ENCODE measurements at places on chromosomes 11 and 22.

GRCh38 chr11:112294688-112295340, 34.2 kb upstream of the PLET1 start:
- no peak for DNase-seq

DNA sequence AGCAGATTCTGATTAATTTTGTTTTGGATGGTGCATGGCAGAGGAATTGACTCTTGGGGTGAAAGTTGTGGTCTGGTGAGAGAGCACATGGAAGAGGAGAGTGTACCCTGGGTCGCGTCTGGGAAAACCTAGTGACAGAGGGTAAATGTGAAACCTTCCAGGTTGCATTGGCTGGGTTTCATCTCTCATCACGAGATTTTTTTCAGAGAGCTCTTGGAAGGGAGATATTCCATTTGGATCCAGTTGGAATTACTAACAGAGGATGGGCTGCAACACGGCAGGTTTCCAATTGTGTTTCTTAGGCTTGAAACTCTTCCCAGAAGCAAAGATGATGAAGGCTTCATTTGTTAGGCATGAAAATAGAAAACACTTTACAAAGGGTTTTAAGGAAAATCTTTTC, 109.7 kb upstream of the MTMR2 start:
- no peak for DNase-seq

DNA sequence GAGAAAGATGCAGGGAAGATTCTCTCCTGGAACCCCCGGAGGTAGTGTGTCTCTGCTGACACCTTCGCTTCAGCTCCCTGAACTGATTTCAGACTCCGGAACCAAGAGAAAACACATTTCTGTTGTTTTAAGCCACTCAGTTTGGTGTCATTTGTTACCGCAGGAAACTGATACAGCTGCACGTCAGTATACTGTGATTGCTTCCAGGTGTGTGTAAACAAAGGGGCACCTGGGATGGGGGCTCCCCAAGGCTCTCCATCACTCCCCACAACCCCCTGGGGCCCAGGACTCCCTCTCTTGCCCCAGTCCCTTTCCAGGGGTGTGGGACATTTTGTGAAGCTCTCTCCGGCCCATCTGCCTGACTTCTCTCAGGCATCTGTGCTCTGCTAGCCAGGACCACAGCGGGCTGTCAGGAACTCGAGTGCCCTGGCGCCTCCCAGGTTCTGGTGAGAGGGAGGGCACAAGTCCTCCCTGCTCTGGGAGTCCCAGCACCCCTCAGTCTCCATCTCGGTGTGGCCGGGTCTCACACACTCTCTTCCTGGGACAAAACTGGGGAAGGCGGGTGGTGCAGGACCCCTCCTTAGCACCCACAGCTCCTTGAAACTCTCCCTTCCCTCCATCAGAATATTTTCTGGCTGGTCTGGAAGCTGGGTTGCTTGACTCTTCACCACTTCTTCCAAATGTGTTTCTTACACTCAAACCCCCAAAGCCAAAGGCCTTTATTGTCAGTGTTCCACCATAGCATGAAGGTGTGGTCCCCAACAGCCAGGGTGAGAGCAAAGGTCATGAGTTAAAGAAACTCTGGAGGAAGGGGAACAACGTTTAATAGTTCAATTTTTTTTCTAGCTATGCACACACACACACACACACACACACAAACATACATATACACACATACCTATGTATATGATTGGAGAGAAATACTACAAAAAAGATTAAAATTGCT, 35.0 kb upstream of the TSKU start:
- DNase-seq = no peak

- DNase-seq = no peak
These were observed 65.8 kb upstream of the MS4A8 start for GRCh38 chr11:60633645-60634044.

DNA sequence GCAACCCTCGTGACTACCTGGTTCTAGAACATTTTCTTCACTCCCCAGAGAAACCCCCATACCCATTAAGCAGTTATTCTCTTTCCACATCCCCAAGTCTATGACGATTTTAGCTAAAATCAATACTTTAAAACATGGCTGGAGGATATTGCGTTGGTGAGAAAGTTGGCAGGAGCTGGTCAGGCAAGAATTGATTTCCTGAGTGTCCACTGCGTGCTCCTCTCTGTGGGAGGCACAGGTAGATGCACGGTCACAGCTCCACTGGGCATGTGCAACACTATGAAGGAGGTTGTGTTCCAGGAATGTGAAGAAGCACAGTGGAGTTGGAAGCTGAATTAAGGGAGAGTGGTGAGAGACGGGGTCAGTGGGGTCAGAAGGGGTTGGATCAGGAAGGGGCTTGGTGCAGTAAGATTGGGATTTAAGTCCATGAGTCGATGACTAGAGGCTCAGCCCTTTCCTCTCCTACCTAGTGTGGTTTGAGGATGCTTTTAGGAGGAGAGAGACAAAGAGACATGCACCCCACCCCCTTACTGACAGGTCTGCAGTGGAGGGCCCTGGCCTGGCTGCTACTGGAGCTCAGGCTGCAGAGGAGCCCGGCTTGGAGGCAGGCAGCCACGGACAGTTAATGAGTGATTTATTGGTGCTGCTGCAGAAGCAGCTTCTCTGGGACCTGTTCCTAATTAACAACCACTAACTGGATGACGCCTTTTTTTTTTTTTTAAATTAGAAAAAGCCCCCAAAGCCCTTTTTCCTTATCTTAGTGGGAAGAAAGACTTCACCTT, 395.6 kb downstream of the TENM4 start:
- DNase-seq = no peak

DNA sequence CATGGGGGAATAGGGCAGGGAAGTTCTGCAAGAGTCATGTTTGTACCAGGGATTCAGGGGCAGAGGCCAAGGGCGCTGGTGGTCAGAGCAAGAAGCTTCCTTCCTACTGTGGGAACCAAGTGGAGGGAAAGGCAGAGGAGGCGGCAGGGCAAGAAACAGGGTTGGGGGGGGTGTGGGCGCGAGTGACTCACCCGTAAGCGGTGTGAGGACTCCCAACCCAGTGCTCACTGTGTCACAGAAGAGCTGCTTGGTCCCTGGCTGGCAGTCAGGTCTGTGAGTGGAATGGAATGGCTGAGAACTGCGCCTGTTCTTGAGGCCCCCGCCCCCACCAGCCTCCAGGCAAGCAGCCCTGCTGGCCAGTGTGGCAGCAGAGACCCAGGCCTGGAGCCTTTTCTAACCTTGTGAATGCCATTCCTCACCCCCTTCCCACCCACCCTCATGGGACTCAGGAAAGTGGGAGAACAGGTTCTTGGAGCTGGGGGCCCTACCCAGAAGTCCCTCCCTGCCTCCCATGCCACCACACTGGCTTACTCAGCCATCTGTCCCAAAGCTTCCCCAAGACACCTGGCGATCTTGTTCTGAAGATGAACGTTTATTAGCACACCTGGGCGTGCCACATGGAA, 4.7 kb downstream of the LRRC10B start:
- no peak for DNase-seq

GRCh38 chr22:32352681-32353080, 5.0 kb upstream of the RFPL3 start:
- DNase-seq = no peak

DNA sequence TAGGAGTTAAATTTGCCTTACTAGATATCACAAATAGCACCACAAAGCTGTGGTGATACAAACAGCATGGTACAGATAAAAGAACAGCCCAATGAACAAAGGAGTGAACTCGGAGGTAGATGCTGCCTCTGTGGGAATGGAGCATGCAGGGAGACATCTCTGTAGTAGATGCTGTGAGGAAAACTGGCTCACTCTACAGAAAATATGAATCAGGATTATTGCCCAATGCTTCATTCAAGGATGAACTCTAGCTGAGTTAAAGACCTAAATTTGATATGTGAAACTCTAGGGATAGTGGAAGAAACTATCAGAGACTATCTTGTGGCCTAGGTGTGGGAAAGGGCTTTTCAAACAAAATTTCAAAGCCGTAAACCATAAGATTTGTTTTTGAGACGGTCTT, 15.3 kb upstream of the CAPN5 start:
- no peak for DNase-seq

DNA sequence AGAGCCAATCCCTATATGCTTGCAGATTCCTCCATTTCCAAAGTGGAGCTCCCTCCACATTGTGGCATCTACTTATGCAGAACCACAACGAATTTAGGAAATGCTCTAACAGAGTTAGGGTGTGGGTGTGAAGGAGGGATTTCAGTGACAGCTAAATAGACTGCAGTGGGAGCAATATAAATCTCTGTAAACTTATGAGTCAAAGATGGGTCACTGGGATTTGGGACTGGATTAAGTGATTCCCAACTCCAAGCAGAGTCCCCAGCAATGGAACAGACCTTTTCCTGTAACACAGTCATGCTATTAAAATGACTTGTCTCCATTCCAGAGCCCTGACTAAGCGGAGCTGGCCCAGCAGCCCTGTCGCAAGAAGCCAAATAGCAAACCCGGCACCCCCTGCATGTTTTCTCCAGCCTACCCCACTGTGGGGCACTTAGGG, 36.6 kb downstream of the RPL27A start:
- DNase-seq = no peak

GRCh38 chr22:25357606-25358420, 138.4 kb downstream of the CRYBB2 start:
- DNase-seq = no peak

GRCh38 chr11:7495882-7496551, 10.7 kb downstream of the OLFML1 start:
- no peak for DNase-seq

- no peak for DNase-seq
These were observed 934.2 kb upstream of the RAG2 start for GRCh38 chr11:37532271-37532670.
